ENCODE measurements at places on chromosomes 3 and 15. TPM values are rescaled to one million over a fixed set of nuclear protein-coding genes. Genes with fewer than 3 reads are reported as not detected.

The STRC gene
- not detected for polyA plus RNA-seq

The SLC28A2 gene
- not detected for polyA plus RNA-seq

The LXN gene
- 7.6 TPM for polyA plus RNA-seq

The MKRN3 gene
- polyA plus RNA-seq = not detected

The CSPG5 gene
- polyA plus RNA-seq = not detected

The FETUB gene
- not detected for polyA plus RNA-seq

The SLC12A1 gene
- not detected for polyA plus RNA-seq

The ZNF501 gene
- 0.08 TPM for polyA plus RNA-seq

The CHMP2B gene
- polyA plus RNA-seq = 20.2 TPM

The FBXW12 gene
- not detected for polyA plus RNA-seq

The SLC12A8 gene
- 0.46 TPM for polyA plus RNA-seq

The SLC9A9 gene
- 32.8 TPM for polyA plus RNA-seq

The SNX22 gene
- 0.80 TPM for polyA plus RNA-seq

The P2RY14 gene
- polyA plus RNA-seq = 0.67 TPM

The GOLGA8T gene
- 0.11 TPM for polyA plus RNA-seq

The RAB5A gene
- 15.8 TPM for polyA plus RNA-seq
